ENCODE measurements at places on chromosomes 12 and 14.

GRCh38 chr12:3380200-3381043, 110.6 kb upstream of the PRMT8 start:
- no peak for DNase-seq

DNA sequence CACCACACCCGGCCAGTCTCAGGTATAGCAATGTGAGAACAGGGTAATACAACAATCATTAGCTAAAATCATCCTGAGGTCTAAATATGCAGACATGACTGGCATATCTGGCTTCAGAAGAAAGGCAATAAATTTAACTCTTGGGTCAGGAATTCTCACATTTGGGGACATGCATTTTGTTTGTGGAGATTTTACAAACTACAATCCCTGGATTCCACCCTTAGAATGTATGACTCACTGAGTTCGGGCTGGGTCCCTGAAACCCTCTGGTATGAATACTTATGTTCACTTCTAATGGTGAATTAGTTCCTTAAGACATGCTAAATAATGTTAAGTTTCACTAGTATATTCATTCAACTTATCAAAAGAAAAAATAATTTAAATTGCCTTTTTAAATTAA, 98.9 kb upstream of the HMGA2 start:
- DNase-seq = no peak

GRCh38 chr14:44847526-44848309, 114.0 kb downstream of the KLHL28 start:
- DNase-seq = no peak

- peak; percentile 43 for DNase-seq
These were observed 112.7 kb downstream of the DICER1 start for GRCh38 chr14:95044463-95045105.

- no peak for DNase-seq
These were observed 118.7 kb upstream of the CDKN3 start for GRCh38 chr14:54278087-54278486.

DNA sequence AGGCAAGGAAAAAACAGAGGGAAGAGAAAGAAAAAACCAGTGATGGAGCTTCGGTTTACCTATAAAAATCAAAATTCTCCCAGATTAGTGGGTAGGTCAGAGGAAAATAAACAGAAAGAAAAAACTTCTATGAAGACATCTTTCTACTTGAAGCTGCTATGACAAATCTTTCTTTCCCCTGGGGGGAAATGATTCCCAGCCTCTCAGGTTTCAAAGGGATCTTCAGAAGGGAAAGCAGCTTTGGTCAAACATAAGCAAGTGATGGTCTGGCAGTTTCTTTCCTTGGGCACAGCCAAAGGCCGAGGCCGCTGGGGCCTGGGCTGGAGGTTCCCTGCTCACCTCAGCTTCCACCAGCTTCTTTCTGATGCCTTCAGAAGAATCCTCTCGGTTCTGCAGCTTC, 104.5 kb downstream of the PRKAB1 start:
- no peak for DNase-seq

GRCh38 chr14:68404652-68405183, 388.1 kb downstream of the ZFP36L1 start:
- no peak for DNase-seq

DNA sequence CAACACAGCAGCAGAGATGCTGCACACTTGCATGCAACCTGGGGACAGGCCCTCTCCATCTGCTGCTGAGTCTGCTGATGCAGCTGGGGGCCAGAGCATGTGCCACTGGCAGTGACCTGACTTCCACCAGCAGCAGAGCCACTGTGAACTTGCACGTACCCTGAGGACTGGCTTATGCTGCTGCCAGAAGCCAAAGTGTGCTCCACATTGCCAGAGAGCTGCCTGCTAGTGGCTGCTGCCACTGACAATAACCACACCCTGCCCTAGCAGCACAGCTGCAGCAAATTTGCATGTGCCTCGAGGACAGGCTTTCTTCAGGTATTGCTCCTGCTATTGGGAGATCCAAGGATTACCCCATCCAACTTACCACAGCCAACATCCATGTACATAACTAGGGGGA, 4.5 kb upstream of the PRR4 start:
- DNase-seq = no peak

Measured in iPS-NIHi11 (cell line).